Bronchial epithelial cell (primary cell): ENCODE measurements at places on chromosomes 12 and 14. TPM values are rescaled to one million over a fixed set of nuclear protein-coding genes. Genes with fewer than 3 reads are reported as not detected.
A peak's percentile ranks its signal among the peaks of the same experiment; 100 is the strongest.

The C12orf50 gene
- total RNA-seq = not detected in 2 replicates

- DNase-seq = no peak
These were observed 89.1 kb downstream of the LRRK2 start for GRCh38 chr12:40313928-40314327.

- DNase-seq = no peak
These were observed 236.7 kb downstream of the CHST11 start for GRCh38 chr12:104693493-104693892.

DNA sequence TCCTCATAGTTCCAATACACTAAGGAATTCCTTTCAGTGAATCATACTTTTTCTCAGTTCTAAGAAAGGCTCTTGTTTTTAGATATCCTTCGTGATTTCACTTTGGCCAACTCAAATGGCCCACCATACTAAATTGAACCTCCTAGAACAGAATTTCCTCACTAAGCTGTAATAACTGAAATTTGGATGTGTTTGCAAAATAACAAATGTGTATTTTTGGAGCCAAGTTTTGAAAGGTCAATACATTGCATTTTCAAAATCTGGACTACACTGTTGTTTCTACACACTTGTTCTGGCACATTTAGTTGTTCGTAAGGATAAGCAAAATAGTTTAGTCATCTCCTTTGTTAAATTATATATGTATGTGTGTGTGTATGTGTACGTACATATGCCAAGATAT lies 439.0 kb upstream of the STXBP6 start:
- DNase-seq = no peak

DNA sequence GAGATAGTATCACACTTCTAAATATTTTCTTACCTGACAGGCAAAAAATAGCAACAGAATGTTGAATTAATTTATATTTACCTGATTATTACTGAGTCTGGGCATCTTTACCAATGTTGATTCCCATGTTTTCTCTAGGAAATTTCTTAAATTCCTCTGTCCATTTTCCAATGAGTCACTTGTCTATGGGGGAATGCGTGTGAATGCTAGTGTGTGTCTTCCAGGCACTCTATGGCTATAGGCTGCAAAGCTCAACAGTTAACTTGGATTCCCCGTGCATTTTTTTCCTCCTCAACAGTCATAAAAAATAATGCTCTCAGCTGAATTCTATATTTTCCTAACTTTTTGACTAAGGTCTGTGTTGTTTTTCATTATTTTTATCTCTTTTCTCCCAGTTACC lies 1385.8 kb upstream of the FLRT2 start:
- DNase-seq = no peak

GRCh38 chr12:4506870-4507269 lies 31.8 kb upstream of the RAD51AP1 start:
- peak; percentile 38 for DNase-seq

GRCh38 chr12:75488553-75488952 lies 8.0 kb downstream of the GLIPR1 start:
- peak; percentile 28 for DNase-seq

GRCh38 chr14:102252834-102253801 lies 51.8 kb downstream of the MOK start:
- no peak for DNase-seq

GRCh38 chr14:91158091-91158790 lies 44.4 kb downstream of the DGLUCY start:
- DNase-seq = peak; percentile 56

- DNase-seq = no peak
These were observed 100.2 kb downstream of the TTC7B start for GRCh38 chr14:90715993-90716392.

DNA sequence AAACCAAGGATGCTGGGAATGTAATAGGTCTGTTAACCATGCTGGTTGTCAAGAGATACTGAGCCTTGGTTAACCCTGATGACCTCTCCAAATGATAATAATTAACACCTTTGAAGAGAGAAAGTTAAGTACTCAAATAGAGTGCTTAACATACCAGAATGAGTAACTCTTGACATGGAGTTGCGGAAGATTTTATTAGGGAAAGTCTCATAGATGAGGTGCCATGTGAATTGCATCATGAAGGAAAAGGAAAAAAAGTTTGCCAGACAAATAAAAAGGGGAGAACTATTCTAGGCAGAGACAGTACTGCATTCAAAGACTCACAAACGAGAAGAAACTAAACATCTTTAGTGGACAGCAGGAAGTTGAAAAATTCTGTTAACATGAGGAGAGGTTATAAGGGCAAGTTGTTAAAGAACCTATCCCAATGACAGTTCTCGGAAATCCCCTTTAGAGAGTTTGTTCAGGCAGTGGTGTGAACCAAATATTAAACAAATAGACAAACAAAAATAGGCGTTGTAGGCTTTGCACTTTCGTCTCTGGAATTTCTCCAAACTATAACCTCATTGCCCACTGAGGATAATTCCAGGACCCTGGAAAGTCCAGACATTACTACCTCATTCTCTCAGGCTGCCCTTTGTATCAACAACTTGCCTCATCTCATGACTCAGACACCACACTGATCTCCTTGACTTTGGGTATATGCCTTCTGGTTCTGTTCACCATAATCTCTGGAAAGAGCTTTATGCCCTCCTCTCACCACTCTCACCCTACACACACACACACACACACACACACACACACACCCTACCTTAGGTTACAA lies 435.0 kb downstream of the GXYLT1 start:
- peak; percentile 27 for DNase-seq

The TSPAN19 gene
- under 0.01 TPM in 1 of 2 replicates, not detected in the other for total RNA-seq
